ENCODE measurements at places on chromosomes 1 and 21.
A peak's percentile ranks its signal among the peaks of the same experiment; 100 is the strongest.

- DNase-seq: no peak
Observed at GRCh38 chr1:156379420-156380165, 10.6 kb downstream of the RHBG start.

GRCh38 chr21:29441651-29442050 is 142.9 kb downstream of the BACH1 start:
- no peak for DNase-seq

- no peak for DNase-seq
Observed at GRCh38 chr1:160168016-160168415, 16.6 kb downstream of the ATP1A4 start.

- DNase-seq: no peak
Observed at GRCh38 chr21:32834916-32835235, 63.3 kb upstream of the PAXBP1 start.

DNA sequence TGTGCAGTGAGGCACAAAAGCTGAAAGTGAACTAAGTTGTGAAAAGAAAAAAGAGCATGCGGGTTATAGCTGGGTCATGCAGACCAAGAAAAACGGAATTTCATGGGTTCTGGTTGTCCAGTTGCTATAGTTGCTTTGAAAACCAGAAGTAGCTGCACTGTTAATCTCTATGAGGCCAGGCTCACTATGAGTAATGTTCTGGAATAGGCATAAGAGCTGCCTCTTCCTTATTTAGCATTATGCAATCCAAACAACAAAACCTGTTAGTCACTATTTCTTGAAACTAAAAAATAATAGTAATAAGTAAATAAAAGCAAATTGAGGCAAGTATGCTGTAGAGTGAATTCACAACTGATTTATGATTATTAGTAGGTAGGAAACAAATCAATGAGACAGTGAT is 1383.7 kb downstream of the MRPL39 start:
- DNase-seq: no peak

GRCh38 chr1:151989211-151989862 is 4.3 kb downstream of the S100A10 start:
- DNase-seq: peak; percentile 87

- no peak for DNase-seq
Observed at GRCh38 chr21:34612056-34612455, 2.9 kb downstream of the RCAN1 start.

DNA sequence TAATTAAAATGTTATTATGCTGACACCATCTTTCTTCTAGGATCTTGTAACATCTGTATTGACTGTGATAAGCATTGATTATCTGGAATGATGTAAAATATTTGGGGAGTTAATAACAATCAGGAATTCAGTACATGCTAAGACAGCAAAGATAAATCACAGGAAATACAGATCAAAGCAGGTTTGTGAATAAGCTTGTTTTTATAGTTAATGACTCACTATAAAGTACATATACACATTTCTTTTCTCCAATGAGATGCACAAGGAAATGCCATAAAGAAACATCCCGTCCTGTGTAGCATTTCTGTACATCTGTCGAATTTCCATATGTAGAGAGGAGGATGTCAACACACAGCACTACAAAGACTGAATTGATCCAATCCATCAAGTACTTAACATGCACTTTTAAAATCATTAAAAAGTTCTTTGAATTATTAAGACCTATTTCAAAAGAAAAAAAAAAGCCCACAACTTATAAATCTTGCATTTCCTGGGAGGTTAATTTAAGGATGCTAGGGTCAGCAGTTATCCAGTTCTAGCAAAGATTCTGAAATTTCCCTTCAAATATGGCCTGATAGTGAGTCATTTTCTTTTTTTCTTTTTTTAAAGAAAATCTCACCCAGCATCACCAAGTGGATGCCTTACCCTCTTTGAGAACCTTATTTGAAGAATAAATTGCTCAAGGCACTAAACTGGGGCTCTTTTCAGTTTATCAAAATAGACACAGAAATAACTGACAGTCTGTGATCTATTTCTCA is 243.2 kb upstream of the NR5A2 start:
- DNase-seq: no peak

GRCh38 chr1:231581859-231582258 is 44.7 kb upstream of the DISC1 start:
- DNase-seq: no peak

GRCh38 chr1:197519741-197520334 is 251.8 kb downstream of the CRB1 start:
- peak; percentile 2 for DNase-seq

- DNase-seq: peak; percentile 98
Observed at GRCh38 chr1:202589190-202589930, 120.9 kb downstream of the SYT2 start.

GRCh38 chr1:42951588-42951987 is 7.1 kb downstream of the SLC2A1 start:
- DNase-seq: no peak

DNA sequence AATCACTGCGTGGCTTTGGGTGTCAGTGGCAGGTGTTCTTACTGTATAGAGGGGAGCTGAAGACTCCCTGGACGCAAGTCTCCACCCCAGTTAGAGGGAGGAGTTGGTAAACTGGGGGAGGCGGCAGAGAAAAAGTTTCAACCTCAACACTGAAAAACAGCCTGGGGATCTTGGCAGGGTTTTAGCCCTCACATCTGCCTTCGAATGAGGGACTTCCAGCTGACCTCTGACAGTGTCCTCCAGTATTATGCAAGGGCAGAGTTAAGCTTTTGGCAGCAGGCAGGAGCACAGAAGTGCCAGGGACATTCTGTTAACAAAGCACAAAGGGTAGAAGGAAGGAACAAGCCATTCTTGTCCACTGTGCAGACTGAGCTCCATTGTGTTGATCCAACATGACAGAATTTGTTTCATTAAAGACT is 41.2 kb upstream of the RAB4A start:
- DNase-seq: peak; percentile 68

DNA sequence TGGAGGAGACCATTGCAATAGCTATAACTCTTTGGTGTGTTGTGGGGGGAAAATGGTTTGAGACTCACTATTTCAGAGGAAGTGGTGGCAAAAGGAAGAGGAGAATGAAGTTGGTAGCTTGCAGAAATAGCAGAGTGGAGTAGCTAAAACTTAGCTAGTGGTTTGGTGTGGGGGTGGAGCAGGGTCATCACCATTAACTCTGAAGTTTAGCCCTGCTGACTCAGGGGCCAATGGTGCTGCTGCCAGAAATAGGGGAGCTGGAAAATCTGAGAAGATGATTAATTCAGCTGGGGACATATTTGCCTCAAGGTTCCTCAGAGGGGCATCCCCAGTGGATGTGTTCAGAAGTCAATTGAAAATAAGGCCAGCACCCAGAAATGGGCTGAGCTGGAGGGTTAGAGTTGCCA is 65.4 kb downstream of the RUNX1 start:
- peak; percentile 41 for DNase-seq

DNA sequence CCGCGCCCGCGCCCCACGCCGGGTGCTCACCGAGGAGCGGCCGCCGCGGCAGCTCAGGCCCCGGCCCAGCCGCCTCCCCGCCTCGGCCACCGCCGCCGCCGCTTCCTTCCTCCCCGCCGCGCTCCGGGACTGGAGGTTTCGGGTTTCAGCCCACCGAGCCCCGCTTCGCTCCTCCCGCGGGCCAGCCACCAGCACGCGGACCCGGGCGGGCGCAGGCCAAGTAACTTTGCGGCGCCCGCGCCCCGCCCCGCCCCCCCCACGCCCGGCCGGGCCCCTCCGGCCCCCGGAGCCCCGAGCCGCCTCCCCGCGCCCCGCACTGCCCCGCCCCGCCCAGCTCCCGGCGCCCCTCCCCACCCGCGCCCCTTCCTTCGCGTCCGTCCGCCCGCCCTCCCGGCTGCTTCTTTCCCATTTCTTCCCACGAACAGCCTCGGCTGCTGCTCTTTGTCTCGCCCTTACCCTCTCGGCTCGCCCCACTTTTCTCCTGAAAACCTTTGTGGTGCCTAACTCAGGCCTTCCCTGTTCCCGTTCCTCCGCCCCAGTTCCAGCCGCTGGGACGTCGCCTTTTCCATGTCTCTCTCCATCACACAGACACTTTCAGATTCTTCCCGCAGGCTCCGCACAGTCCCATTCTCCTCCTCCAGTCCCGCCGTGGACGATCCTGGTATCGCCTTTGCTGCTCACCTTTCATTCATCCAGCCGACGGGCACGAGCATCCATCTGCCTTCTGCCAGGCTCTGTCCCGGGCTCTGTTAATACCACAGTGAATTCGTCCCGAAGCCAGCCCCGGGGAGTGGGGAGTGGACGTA is at the start of gene GPR161:
GPR161 (minus strand) TSS at position 222 of the 806 bp plus-strand sequence. CDS start 32,080 bp downstream, outside the sequence.
- DNase-seq: no peak

DNA sequence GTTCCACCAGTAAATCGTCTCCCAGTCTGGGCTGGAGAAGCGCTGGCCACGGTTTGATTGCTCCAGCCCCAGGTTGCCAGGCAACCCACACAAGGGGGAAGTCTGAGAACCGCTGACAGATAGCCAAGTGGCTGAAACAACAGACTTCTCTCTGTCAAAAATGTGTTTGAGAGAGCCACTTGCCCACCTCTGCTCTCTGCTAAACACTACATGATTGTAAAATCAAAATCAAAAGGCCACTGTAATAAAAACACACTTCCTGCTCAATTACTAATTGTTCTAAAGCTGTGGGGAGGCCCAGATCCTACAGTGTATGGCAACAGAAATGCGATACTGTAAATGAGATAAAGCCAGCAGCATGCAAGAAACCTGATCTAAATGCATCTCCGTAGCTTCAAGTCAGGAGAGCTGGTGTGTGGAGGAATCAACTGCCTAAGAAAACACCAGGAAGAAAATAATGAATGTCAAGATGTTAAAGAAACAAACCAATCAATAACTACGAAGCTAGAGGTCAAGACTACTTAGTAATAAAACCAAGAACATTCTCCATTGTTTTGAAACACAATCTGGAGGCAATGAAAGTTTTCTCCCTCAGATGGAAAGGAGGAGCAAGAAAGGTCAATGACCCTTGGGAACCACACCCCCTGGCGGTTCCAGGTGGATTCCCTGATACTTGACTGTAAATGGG is 121.2 kb downstream of the SLC45A1 start:
- DNase-seq: peak; percentile 79

DNA sequence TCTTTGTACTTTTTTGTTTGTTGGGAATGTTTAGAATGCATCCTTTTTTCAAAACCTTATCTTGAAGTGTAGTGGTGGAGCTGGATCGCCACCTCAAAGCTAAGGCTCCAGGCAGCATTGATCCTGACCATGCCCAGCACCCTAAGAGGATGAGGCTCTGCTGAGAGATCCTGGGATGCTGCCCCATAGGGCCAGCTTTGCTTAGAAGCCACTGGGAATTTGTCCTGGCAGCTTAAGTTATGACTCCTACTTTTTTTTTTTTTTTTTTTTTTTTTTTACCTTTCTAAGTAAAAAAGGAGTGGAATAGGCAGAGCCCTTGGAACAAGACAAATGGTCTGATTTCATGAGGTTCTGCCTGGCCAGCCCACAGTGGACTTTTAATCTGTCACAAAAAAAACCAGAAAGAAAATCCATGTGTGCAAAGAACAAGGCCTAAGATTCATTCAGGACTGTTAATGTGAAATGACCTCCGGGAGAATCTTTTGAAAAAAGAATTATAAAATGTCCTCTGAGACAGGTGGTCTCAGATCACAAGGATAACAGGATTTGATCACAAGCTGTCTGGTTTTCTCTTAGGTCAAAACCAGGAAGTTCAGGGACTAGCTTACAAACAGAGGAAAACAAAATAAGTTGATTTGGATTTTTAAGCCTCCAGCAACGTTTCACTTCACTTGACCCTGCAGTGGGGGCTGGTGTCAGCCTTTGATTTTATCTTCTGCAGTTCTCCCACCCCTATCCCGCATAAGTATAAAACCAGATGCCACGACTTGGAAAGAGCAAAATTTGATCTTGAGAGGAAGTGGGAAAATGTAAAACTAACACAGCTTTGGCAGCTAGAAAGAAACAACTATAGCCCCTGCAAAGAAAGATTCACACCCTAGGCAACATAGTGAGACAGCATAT is 25.9 kb upstream of the RAP1A start:
- no peak for DNase-seq

DNA sequence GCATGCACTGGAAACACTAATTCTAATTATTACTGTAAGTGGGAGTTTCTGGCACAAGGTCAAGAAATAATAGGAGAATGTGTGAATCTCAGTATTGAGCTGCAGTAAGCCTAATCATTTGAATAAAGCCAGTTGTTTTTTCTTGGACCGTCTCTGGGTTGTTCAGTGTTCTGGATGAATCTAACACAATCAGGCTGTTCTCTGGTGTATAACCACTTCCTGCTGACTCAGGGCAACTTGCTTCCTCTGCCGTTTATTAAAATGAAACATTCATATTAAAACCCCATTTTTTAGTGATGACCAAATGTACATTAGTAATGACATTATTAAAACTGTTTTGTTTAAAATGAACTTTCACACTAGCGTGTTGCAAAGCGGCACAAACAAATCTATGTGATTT is 273.1 kb upstream of the SNX7 start:
- peak; percentile 22 for DNase-seq

DNA sequence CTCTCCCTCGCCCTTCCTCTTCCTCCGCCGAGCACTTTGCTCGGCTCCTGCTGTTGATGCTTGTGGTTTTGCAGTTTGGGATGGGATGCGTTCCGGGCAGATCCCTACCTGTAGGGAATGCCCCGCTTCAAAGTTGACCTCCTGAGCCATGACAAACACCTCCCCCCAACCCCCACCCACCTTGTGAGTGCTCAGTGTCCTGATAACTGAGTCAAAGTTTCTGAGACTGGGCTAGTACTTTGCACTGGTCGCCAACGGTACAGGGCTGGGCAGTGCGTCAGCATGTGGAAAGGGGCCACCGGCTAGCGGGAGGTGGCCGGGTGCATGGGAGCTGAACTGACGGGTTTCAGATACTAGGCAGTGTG is 771 bp downstream of the RABGAP1L start:
- DNase-seq: no peak

- no peak for DNase-seq
Observed at GRCh38 chr1:6473974-6474814, 8.2 kb upstream of the TNFRSF25 start.

DNA sequence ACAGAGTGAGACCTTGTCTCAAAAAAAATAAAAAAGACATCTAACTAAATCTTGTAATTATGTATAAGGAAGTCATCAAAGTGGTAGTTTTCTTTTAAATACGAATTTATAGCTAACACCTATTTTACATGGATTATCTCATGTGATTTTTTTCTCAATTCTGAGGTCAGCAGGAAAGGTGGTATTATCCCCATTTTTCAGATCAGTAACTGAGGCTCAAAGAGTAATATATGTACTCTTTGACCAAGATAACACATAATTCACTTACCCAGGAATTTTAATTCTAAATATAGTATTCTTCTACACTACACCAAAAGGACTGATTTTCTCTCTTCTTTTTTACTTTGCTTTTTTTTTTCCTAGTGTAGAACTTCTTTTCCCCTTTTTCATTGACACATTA is 9.1 kb downstream of the IFT25 start:
- no peak for DNase-seq

GRCh38 chr1:33300673-33301072 is 20.2 kb downstream of the A3GALT2 start:
- peak; percentile 83 for DNase-seq

GRCh38 chr1:190497565-190497964 is 19.9 kb upstream of the BRINP3 start:
- no peak for DNase-seq

- DNase-seq: no peak
Observed at GRCh38 chr1:219906924-219907771, 21.2 kb downstream of the SLC30A10 start.
